GM13977 (cell line): ENCODE measurements at places on chromosomes 11 and 22.
A peak's percentile ranks its signal among the peaks of the same experiment; 100 is the strongest.

DNA sequence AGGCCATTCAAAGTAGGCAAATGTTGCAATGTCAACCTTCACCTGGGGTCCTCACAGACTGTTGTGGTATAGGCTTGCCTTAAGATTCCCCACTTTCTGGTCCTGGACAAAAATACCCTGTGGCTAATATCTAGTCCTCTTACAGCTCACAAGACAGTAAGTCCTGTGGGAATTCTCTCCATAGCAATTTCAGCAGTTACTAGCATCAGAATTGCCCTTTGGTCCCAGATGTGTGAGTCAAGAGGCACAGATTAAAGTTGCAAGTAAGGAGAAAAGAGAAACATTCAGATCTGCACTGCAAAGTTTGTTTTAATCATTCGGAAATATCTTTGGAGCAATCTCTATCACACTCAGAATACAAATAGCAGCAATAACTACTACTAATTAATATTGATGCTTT, 420.2 kb downstream of the NTM start:
- DNase-seq, result no peak

GRCh38 chr11:12785901-12786300, 111.7 kb downstream of the TEAD1 start:
- no peak for DNase-seq

- no peak for DNase-seq
These were observed 60.0 kb upstream of the MYEOV start for GRCh38 chr11:69233744-69234570.

- DNase-seq, result no peak
These were observed 2.5 kb upstream of the KRTAP5-2 start for GRCh38 chr11:1600626-1601025.

- DNase-seq, result no peak
These were observed at the start of gene CDC42EP1 for GRCh38 chr22:37559901-37560607. CDC42EP1 (plus strand) TSS chr22:37560480; CDS start chr22:37566350, 5,870 bp downstream.

GRCh38 chr22:43090130-43090789, 1.1 kb upstream of the TTLL1 start:
- DNase-seq, result peak; percentile 87

GRCh38 chr11:125165111-125165842, 726 bp downstream of the PKNOX2 start:
- peak; percentile 71 for DNase-seq

DNA sequence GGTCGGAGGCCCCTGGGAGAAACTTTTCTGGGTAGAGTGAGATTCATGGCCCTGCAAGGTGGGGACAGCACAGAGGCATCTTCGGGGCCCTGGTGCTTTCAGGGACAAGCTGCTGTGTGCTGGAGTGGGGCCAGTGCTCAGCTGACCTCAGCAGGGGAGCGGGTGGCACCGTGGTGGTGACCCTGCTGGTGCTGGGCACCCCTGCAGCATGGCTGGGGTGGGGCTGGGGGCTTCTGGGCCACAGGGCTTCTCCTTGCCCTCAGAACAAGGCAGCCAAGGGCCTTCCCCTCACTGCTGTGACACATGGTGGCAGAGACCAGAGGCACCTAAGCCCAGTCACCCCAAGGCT, 24.9 kb upstream of the GNB1L start:
- DNase-seq, result no peak

- DNase-seq, result no peak
These were observed 174.8 kb downstream of the KCNA4 start for GRCh38 chr11:29842061-29842460.

DNA sequence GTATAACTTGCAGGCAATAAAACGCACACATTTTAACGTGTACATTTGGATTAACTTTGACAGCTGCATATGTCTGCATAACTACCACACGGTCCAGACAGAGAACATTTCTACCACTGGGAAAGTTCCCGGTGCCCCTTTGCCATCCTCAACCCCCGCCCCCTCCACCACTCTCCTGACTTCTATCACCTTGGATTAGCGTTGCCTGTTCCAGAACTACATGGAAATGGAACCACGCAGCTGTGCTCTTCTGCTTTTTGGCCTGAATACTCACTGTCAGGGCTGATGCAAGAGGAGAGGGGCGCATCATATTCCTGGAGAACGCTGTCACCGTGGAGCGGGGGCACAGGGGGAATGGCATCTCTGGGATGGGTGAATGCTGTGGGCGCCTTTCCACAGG, 62.1 kb downstream of the LRP5 start:
- no peak for DNase-seq

- DNase-seq, result no peak
These were observed 34.5 kb downstream of the NUMA1 start for GRCh38 chr11:72045849-72046248.

GRCh38 chr11:65476632-65477148, 22.2 kb upstream of the MALAT1 start:
- peak; percentile 48 for DNase-seq

DNA sequence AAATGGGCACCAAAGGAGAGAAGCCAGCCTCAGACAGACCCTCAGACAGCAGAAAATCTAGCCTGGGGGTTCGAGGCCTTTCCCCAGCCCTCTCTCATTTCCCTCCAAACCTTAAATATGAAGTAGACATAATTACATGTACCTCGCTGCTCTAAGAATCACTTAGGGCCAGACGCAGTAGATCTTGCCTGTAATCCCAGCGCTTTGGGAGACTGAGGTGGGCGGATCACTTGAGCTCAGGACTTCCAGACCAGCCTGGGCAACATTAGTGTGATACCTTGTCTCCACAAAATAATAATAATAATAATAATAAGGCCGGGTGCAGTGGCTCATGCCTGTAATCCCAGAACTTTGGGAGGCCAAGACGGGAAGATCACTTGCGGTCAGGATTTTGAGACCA, 52.1 kb upstream of the WNT7B start:
- DNase-seq, result no peak

DNA sequence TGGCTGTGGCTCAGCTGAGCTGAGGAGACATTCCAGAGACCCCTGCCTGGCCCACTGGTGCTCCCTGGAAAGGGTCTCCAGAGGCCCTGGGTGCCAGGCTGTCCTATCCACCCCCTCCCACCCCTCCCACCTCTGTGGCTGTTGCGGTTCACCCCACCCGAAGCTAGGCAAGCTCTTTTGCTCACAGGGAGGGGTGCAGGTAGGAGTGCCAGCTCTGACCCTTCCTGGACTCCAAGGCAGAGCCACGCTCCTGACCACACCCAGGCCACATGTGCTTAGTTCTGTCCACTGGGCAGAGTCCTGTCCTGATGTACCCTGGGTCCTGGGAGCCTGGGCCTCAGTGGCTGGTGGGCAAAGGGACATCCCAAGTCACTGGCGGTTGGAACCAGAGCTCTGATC, 16.4 kb downstream of the IL17REL start:
- no peak for DNase-seq

- DNase-seq, result no peak
These were observed 445.1 kb upstream of the ISX start for GRCh38 chr22:34620832-34621231.

- no peak for DNase-seq
These were observed 18.2 kb downstream of the GDPD5 start for GRCh38 chr11:75507571-75507970.

- DNase-seq, result peak; percentile 59
These were observed 86.3 kb downstream of the CCDC83 start for GRCh38 chr11:85941380-85941973.

DNA sequence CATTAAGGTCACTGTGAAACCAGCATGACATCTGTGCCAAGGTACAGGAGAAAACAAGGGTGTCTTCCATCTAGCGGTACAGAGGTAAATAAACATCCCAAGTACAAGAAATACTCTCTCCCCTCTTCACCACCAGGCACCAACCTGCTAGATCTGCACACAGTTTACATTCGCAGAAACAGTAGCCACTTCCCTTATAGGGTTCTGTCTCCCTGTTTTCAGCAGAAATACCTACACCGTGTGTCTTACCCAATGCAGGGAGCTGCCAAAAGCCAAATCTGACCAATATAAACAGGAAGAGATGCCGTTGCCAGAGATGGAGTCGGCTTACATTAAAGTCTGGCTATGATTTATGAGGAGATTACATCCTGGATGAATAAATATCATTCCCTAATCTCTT, 1.2 kb downstream of the SCN4B start:
- DNase-seq, result no peak

DNA sequence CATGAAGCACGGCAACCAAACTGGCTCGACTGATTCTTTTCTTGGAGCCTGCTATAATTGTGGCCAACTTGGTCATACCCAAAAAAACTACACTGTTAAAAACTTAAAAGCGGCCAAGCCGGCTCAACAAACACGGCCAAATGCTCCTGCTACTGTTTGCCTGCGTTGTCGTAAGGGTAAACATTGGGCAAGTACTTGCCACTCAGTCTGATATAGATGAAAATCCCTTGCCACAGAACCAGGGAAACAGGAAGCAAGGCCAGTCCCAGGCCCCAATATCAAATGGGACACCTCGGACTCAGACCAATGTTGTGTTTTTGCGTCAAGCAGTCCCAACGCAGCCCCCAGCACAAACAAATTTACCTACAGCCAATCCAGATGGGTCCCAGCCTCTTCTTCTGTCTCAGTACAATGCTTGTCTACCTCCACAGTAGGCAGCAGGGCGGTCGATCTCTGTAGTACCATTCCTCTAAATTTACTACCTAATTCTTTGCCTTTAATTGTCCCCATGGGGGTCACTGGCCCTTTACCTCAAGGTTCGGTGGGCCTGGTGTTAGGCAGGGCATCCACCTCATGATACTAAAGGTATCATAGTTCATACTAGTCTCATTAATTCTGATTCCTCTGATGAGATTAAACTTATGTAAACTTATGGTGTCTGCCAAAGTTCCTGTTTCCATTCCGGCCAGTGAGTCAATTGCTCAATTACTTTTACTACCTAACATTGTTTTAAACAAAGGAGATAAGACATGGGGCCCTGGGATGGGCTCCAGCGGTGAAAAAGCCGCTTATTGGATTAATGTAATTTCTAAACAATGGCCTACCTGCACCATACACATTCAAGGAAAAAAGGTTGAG, 3.7 kb upstream of the COMT start:
- DNase-seq, result no peak

DNA sequence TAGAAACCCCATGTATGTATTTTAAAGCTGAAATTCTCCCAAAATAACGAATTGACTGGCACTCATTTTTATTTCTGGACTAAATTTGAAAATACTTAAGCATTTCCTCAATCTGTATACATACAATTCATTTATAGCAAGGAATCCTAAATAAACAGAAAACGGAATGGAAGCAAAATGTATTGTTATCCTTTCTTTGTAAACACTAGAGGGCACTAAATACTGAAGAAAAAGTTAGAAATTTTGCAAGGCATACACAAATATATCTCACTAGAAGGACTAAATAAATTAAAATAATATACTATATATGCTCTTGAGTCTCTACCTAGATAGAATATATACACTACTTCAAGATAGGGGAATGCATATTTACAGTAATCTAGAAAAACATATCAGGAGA, 23.1 kb upstream of the ANO5 start:
- DNase-seq, result no peak

GRCh38 chr11:128482512-128483191, 104.7 kb downstream of the ETS1 start:
- DNase-seq, result peak; percentile 30

- DNase-seq, result peak; percentile 9
These were observed 12.0 kb downstream of the IL18BP start for GRCh38 chr11:72010529-72011233.

DNA sequence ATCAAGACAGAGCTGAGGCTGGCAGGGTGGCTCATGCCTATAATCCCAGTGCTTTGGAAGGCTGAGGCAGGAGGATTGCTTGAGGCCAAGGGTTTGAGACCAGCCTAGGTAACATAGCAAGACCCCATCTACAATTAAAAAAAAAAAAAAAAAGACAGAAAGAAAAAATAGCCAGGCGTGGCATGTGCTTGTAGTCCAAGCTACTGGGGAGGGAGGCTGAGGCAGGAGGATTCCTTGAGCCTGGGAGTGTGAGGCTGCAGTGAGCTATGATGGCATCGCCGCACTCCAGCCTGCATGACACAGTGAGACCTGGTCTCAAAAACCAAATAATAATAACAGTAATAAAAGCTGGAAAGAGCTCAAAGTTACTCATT, 9.4 kb downstream of the SERPIND1 start:
- no peak for DNase-seq

GRCh38 chr11:102610200-102610599, 14.9 kb downstream of the MMP20 start:
- DNase-seq, result no peak

DNA sequence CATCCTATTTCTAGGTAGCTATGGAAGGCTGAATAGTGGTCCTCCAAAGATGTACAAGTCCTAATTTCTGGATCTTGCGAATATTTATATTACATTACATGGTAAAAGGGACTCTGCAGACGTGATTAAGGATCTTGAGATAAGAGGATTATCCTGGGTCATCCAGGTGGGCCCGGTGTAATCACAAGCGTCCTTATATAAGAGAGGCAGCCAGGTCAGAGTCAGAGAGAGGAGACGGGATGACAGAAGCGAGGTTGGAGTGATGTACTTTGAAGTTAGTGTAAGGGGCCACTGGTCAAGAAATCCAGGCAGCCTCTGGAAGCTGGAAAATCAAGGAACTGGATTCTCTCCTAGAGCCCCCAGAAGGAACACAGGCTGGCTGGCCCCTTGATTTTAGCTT, 70.1 kb upstream of the MYOD1 start:
- no peak for DNase-seq

DNA sequence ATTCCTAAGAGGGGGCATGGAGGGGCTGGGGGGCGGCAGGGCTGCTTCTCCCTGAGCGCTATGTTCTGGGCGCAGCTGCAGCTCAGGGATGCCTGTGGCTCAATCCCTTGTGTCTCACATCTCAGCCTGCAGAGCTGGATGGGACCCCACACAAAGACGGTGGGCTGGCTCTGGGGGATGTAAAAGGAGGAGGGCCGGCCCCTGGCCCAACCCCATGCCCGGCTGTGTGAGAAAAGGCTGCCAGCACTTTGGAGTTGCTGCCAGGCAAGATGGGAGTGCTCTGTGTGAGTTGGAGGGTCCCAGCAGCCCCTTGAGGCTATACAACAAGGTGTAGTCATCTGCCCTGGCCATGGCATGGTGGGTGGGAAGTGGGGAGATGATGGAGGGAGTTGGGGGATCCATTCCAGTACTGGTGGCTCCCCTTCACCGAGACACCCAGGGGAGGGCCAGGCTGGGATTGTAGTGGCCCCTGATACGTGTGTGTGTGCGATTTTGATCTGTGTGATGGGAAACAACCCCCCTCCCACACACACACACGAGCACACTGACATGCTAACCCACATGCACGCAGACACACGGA, 1.3 kb upstream of the TBX10 start:
- no peak for DNase-seq
